ENCODE measurements at places on chromosomes 5 and 9.

DNA sequence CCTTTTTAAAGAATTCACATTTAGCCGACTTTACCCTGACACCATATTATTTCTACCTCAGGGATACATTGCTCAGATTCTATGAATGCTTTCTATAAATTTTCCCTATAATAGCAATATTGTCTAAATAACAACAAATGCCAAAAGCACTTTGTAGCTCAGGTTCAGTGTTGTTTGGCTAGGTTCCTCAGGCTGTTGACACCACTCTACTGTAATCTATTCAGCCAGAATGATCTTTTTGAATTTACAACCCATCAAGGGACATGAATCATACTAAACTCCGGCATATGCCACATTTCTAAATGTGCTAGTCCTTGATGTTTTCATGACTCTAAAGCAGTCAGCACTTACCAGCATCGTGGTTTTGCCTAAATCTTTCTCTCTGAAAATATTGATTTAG is 641.5 kb upstream of the CDH10 start:
- no peak for ATAC-seq

DNA sequence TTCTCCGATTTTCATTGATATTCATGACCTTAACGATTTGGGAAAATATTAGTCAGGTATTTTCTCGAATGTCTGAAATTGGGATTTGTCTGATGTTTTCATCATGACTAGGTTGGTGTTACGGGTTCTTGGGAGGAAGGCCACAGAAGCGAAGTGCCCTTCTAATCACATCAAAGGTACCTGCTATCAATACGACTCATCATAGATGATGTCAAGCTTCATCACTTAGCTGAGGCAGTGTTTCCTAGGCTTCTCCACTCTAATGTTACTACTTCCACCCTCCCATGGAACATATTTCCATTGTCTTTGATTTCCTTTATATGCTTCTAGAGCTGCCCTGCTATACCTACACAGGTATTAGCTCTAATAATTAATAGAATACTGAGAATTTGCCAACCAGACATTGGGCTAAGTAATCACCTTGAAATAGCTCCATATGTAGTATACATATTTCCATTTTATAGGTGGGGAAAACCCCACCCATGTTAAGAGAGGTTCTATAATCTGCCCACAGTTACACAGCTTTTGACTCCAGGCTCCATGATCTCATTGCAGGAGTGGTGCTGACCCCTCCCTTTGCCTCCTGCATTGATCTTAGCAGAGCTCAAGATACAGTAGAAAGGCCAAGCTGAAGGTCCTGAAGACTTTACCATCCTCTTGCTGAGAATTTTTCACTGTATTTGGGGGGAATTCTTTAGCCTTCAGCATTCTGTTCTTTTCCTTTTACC is 238.6 kb upstream of the ADAMTSL1 start:
- ATAC-seq: no peak

DNA sequence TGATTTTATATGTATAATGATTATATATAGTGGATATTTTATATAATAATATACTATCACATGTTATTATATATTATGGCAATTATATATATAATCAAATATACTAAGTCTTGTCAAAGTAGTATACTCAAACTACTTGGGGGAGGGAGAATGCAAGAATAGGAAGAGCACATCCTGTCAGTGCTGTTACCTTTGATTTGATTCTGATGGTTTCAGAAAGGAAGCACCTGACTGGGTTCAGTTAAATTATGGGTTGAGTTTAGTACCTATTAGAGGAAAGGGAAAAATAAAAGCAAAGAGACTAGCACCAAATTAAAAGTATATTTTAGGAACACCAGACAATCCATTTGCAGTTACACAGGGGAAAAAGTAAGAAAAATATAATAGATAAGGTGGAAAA is 107.6 kb downstream of the GRIA1 start:
- no peak for ATAC-seq

DNA sequence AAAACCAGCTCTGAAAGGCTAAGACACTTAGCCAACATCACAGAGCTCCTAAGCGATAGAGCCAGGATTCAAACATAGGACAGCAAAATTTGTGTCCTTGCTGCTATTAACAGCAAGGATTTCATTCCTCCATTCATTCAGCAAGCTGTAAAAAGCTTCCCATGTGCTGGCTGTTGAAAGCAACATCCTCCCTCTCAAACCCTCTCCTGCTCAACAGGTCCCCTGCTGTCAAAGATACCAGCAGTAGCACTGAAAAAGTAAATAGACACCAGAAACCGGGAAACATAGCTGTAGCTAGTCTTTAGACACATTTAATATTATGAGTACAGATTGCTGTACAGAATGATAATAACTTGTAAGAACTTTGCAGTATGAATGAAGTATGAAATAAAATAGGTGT is 52.6 kb upstream of the ADAMTSL1 start:
- no peak for ATAC-seq

GRCh38 chr5:134949316-134949715 is 18.4 kb upstream of the CATSPER3 start:
- ATAC-seq: no peak

- peak; percentile 57 for ATAC-seq
Observed at GRCh38 chr9:33988219-33988890, 60.3 kb downstream of the UBAP2 start.

DNA sequence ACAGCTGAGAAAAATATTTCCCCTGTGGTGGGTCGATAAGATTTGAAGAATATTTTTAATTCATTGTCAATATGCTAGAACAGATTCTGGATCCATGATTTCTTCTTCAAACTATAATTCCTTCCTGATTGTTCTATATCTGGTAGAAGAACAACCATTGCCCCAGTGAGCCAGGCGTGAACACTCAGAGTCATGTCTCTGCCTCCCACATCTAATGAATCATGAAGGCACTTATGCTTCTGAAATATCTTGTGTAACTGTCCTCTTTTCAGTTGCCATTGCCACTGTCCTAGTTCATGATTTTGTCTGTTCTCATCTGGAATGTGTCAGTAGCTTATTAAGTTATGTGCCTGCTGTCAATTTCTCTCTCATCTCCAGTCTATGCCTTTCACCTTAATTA is 40.0 kb downstream of the GABRG2 start:
- ATAC-seq: no peak

- no peak for ATAC-seq
Observed at GRCh38 chr5:175803736-175804454, 67.5 kb upstream of the CPLX2 start.

- ATAC-seq: no peak
Observed at GRCh38 chr5:112339761-112340160, 79.3 kb downstream of the EPB41L4A start.

DNA sequence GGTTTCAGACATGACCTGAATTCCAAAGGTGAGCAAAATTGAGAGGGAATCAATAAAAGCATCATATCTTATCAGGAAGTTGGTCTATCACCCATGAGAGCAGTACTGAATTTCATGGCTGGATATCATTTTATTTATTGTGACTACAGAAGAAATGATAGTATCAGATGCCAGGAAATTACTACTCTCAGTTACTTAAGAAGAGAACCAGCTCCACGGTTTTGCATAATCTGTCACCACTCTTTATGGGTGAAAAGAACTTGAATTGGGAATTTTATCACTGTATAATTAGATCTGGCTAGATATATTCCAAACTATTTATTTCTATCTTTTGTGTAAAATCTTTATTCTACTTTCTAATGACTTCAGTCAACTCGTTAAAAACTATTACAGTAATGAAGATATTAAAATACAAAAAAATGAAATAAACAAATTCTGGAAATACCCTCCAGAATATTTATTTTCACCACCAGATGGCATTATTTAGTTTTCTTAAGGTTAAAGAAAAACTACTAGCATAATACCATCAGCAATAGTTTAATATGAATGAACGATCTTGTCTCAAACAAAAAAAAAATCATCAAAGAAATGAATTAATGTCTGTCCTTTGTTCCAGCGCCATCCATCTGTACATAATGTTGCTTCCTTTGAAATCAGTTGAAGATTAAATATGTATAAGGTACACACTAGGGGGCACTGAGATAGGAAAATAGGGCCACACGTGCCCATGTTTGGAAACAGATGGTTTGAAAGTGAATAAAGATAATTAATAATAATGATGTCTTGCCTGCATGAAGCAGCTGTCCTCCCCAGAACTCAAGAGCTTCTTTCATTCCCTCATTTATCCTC is 84.7 kb upstream of the SLCO6A1 start:
- no peak for ATAC-seq

DNA sequence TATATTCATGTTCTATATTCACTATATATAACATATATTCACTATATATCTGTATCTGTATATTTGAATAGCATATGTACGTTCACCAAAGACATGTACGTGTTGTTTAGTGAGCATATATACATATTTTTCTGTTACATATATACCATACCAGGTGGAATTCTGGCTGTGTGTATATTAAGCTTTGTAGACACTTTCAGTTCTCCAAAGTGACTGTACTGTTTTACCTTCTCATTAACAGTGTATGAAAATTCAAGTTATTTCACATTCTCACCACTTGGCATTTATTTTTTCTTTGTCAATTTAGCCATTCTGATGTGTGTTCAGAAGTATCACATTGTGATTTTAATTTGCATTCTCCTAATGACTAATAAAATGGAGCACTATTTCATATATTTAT is 52.2 kb downstream of the DROSHA start:
- ATAC-seq: no peak

GRCh38 chr5:43396762-43397304 is 15.4 kb downstream of the CCL28 start:
- peak; percentile 96 for ATAC-seq

GRCh38 chr5:68251386-68251785 is 35.8 kb downstream of the PIK3R1 start:
- ATAC-seq: no peak

DNA sequence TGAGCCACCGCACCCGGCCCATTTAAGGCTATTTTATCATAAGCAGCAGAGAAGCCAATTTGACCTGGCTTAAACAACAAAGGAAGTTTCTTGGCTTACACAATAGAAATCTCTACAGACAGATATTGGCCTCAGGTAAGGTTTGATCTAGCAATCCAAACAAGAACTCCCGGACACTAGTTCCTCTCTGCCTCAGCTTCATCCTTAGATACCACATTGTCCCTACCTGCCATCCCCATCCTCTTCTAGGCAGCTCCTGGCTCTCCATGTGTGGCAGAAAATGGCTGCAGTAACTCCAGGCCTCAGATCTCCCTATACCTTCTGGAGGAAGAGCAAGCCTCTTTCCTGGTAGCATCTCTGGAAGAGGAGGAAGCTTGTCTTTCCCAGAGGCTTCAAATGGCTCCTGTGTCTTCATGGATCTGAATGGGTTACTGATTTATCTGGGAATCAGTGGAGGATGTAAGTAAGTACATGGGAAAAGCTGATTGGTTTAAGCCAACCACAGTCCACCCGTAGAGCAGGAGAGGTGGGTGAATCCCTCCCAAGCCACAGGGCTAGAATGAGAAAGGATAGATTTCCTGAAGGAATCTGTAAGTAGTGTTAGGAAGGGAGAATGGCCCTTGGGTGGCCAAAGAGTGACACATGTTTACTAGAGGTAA is 26.7 kb upstream of the AOPEP start:
- no peak for ATAC-seq

- peak; percentile 86 for ATAC-seq
Observed at GRCh38 chr9:97237951-97238889, 69.2 kb upstream of the CCDC180 start.

DNA sequence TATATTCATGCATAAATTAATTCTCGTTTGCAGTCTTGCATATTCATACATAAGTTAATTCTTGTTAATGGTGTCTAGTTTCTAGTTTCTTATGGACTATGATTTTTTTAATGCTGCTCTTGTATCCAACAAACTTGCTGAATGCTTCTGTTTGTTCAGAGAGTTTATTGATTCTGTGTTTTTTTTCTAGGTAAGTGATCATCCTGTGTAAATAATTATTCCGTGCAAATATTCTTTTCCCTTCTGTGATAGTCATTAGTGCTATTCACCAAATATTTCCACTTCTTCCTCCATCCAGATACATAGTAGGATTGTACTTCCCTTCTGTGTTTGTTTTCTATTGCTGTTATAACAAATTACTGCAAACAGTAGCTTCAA is 35.8 kb upstream of the SHISAL2B start:
- no peak for ATAC-seq

Data from esophagus mucosa (tissue), 1 donor.